ENCODE measurements at places on chromosomes 12 and 14.

- H3K36me3 ChIP-seq = no peaks in the 10 kb centered on the region
- no peak overlapping the region for H3K27ac ChIP-seq
- no peak for DNase-seq
- H3K4me3 ChIP-seq = no peak overlapping the region
- H3K27me3 ChIP-seq = no peaks in the 10 kb centered on the region
Measured at GRCh38 chr12:32034045-32034444, 72.6 kb upstream of the BICD1 start.

GRCh38 chr12:93823616-93824391, 146.6 kb downstream of the CRADD start:
- no peaks in the 10 kb centered on the region for H3K36me3 ChIP-seq
- no peak overlapping the region for H3K4me3 ChIP-seq
- no peak for DNase-seq

DNA sequence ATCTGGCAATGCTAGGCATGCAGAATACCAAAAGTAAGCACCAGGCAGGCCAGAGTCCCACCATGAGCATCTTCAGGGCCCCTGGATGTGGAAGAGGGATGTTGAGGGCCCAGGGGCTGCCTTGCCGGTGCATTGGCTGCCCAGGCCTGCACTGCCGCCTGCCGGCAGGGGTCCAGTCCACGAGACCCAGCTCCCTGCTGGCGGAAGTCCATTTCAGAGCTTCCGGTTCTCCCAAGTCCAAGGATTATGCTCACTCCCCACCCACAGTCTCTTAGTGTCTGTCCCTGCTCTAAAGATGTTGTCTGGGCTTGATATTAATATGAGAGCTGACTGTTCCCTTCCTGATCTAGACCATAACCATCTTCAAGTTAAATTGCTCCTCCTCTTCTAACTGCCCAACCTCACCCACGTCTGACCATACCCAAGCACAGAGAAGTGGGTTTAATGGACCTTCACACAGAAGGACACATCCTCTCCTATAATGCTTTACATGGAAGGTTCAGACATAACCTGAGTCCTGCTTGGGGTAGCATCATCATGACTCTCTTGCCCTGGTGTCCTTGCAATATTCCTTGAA, 117.4 kb downstream of the DAD1 start:
- H3K27me3 ChIP-seq = no peaks in the 10 kb centered on the region
- H3K4me3 ChIP-seq = no peak overlapping the region
- H3K36me3 ChIP-seq = no peaks in the 10 kb centered on the region
- no peak overlapping the region for H3K27ac ChIP-seq

DNA sequence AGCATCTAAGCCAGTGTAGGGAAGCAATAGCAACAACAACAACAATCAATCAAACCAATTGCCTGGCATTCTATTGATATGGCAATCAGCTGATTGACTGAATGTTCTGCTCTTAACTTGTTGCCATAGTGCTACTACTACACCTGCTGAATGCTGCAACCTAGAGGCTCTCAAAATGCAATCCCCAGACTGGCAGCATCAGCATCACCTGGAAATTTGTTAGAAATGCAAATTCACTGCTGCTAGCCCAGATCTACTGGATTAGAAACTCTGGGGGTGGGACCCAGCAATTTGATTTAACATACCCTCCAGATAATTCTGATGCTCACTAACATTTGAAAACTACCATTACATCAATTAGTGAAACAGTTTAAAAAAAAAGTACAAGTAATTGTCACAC, 363.6 kb downstream of the SNAPC1 start:
- H3K4me3 ChIP-seq = no peak overlapping the region
- H3K27ac ChIP-seq = no peak overlapping the region
- H3K36me3 ChIP-seq = no peaks in the 10 kb centered on the region
- no peak for DNase-seq

DNA sequence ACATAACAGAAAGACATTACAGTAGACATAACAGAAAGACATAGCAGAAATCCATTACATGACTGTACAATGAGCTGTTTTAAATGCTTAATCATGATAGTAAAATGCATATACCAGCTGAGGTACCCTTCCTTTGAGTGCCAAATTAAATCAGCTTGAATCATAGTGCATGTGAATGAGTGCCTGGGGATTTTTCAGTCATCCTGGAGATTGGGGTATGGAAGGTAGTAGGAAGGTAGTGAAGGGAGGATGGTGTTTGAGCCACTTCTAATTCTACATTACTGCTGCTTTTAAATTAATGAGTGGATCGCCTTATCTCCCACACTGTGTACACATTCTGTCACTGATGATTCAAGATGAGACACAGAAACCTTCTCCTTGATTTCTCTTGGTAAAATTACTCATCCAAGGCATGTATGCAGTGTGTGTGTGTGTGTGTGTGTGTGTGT, 534.2 kb downstream of the LRFN5 start:
- H3K4me1 ChIP-seq = no peaks in the 10 kb centered on the region
- H3K4me3 ChIP-seq = no peak overlapping the region
- no peak overlapping the region for H3K27ac ChIP-seq
- H3K36me3 ChIP-seq = no peaks in the 10 kb centered on the region
- no peak for DNase-seq

- no peaks in the 10 kb centered on the region for H3K4me1 ChIP-seq
- no peaks in the 10 kb centered on the region for H3K36me3 ChIP-seq
- H3K27me3 ChIP-seq = no peaks in the 10 kb centered on the region
Measured at GRCh38 chr14:51792809-51793208, 67.6 kb upstream of the GNG2 start.

DNA sequence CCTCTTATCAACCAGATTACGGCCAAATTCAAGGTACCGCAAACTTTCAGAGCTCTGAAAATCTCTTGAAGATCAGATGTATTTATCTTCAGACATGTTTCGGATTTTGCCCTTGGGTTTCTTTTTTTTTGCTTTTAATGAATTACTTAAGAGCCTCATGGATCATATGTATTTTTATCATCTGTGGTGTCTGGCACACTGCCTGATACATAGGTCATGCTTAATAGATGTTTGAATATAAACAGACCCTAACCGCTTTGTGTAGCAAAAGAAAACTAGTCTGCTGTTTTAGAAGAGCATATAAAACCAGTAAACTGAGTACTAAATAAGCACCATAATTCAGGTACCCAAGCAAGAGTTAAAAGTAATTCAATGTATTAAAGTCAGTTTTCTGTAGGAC, 20.1 kb upstream of the TBK1 start:
- no peak overlapping the region for H3K4me3 ChIP-seq
- H3K27ac ChIP-seq = no peak overlapping the region
- peaks cover 94% of the 10 kb centered on the region for H3K36me3 ChIP-seq
- no peaks in the 10 kb centered on the region for H3K27me3 ChIP-seq
- no peaks in the 10 kb centered on the region for H3K4me1 ChIP-seq
- DNase-seq = no peak

DNA sequence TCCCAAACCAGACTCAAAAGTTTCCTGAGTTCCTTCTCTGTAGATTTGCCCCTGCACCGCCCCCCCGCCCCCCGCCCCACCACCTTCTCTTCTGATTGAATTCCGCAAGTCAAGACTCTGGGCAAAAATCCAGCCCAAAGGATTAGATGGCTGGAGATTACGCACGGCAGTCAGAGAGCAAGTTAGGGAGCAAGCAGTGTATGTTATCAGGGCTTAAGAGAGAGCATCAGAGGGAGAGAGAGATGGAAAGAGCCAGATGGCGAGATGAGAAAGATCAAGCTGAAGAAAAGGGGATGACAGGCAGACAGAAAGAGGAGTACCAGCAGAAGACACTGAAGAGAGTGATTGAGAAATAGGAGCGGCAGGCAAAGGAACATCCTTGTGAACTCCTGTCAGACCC, 13.9 kb upstream of the ANKRD33 start:
- no peaks in the 10 kb centered on the region for H3K27me3 ChIP-seq
- no peak overlapping the region for H3K27ac ChIP-seq
- H3K36me3 ChIP-seq = no peaks in the 10 kb centered on the region
- DNase-seq = no peak
- H3K4me1 ChIP-seq = peaks cover 9% of the 10 kb centered on the region

DNA sequence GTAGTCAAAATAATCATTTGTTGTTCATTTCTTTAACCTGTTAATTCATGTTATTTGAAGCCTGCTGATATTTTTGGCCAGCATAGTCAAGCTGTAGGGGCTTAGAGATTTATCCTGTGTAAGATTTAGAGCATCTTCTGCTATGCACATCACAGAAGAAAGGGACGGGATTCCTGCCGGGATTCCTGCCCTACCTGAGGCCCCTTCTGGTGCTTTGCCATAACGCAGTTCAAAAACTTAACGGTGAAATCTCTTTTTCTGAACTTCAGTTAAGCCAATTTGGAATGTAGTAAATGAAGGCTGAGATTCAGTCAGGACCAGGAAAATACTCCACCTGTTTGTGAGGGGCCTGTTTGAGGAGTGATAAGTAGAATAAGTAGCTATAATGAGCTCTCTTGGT, 50.7 kb upstream of the TMEM260 start:
- H3K27ac ChIP-seq = no peak overlapping the region
- no peak for DNase-seq
- H3K4me1 ChIP-seq = no peaks in the 10 kb centered on the region
- peaks cover 2% of the 10 kb centered on the region for H3K27me3 ChIP-seq

DNA sequence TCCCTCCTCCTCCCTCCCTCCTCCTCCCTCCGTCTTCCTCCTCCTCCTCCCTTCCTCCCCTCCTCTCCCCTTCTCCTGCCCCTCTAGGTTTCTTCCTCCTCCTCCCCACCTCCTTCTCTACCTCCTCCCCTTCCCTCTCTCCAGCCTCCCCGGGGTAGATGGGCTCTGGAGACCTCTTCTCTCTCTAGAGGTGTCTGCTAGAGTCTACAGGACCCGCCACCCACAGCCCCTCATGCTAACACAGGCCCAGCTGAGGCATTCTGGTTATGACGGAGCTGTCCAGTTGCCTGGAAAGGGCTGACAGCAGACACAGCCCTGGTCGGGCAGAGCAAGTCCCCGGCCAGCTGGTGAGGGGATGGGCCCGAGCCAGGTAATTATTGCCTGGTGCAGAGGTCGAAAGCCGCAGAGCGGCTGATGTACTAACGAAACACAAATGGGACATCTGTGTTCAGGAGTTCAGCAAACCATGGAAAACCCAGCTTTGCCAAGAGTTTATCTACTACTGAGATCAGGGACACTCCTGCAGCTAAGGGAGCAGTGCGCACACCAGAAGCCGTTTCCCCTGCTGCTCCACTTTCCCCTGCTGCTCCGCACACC, 96.2 kb downstream of the PAPOLA start:
- no peak for DNase-seq
- H3K27ac ChIP-seq = no peak overlapping the region
- H3K27me3 ChIP-seq = no peaks in the 10 kb centered on the region
- no peaks in the 10 kb centered on the region for H3K4me1 ChIP-seq
- H3K4me3 ChIP-seq = no peak overlapping the region

DNA sequence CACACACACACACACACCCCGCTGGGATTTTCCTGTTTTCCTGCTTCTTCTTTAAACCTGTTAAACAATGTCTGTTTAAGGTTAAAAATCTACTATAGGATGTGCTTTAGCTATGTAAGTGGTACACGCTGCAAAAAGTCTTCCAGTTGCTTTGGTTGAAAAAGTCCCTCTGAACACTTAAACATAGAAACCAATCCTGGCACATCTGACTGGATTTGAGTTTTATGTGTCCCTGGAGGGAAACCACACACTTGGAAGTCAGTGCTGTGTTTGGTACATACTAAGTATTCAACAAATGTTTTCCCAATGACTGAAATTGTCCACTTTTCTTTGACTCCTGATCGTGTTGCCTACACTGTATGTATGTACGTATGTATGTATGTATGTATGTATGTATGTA, 22.0 kb downstream of the CFL2 start:
- H3K27ac ChIP-seq = no peak overlapping the region
- no peak for DNase-seq
- H3K36me3 ChIP-seq = no peaks in the 10 kb centered on the region
- no peaks in the 10 kb centered on the region for H3K27me3 ChIP-seq
- H3K4me3 ChIP-seq = no peak overlapping the region
- H3K4me1 ChIP-seq = peaks cover 2% of the 10 kb centered on the region

DNA sequence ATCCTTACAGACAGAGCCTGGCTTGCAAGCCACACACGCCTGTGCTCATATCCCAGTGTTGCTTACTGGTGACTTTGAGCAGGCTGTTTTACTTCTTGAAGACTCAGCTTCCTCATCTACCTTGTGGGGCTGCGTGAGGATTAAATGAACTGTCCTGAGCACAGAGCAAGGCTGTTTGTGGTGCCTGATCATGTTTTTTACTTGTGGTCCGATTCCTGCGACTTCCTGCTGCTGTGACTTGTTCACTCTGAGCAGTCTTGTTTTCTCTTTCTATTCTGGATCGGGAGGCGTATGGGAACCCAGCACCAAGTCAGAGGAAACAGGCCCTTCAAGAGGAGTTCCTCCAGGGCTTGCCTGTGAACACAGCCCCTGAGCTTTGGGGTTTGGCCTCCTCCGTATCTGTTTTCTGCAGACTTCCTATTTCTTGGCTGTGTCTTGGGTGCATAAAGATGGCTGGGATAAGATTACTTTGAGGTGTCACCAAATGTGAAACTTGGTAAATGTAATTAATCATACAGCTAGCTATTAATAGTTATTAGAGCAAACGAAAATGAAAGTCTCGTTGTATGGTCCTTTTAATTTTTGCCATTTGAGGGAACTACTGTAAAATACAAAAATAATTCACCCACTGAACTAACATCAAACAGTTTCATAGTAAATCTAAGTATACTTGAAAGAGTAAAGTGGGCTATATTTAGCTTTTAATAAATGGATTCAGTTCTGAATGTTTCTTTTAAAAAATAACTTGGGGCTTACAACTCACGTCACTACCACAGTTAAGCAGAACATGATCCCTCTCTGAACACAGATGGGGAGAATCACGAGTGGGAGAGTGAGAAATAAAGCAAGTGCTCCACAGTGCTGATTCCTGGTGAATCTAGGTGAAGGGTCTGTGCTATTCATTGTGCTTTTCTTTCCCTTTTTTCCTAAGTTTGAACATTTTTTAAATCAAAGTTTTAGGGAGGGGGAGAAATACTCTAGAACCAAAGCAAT, 251.5 kb downstream of the FOXN3 start:
- no peak overlapping the region for H3K27ac ChIP-seq
- H3K27me3 ChIP-seq = no peaks in the 10 kb centered on the region
- H3K36me3 ChIP-seq = peaks cover 6% of the 10 kb centered on the region
- DNase-seq = no peak
- H3K4me3 ChIP-seq = no peak overlapping the region

- no peak overlapping the region for H3K27ac ChIP-seq
- no peak for DNase-seq
- no peaks in the 10 kb centered on the region for H3K36me3 ChIP-seq
- no peaks in the 10 kb centered on the region for H3K4me1 ChIP-seq
- no peak overlapping the region for H3K4me3 ChIP-seq
Measured at GRCh38 chr12:88642675-88643431, 62.6 kb upstream of the KITLG start.

- H3K27me3 ChIP-seq = no peaks in the 10 kb centered on the region
- no peaks in the 10 kb centered on the region for H3K4me1 ChIP-seq
- H3K36me3 ChIP-seq = no peaks in the 10 kb centered on the region
- no peak overlapping the region for H3K27ac ChIP-seq
- DNase-seq = peak; percentile 22
Measured at GRCh38 chr12:1504304-1504894, 90.0 kb downstream of the FBXL14 start.

Measured in H1 (cell line).